AG08395 (cell line): ENCODE measurements at places on chromosomes 4 and X.

- DNase-seq, result no peak
These were observed 104.6 kb downstream of the DTHD1 start for GRCh38 chr4:36385951-36386571.

DNA sequence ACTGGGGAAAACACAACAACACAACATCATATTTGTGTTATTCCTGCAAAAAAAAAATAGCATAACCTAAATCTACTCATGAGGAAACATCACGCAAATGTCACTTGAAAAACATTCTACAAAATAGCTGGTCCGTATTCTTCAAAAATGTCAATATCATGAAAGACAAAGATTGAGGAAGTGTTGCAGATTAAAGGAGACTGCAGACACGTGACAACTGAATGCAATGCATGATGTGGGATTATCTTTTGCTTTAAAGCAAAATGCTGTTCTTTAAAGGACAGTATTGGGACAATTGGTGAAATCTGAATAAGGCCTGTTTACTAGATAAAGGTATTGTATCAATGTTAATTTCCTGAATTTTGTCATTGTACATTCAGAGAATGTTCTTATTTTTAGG, 157.7 kb downstream of the SMIM20 start:
- no peak for DNase-seq

GRCh38 chr4:36236159-36236558, 8.2 kb downstream of the ARAP2 start:
- no peak for DNase-seq

DNA sequence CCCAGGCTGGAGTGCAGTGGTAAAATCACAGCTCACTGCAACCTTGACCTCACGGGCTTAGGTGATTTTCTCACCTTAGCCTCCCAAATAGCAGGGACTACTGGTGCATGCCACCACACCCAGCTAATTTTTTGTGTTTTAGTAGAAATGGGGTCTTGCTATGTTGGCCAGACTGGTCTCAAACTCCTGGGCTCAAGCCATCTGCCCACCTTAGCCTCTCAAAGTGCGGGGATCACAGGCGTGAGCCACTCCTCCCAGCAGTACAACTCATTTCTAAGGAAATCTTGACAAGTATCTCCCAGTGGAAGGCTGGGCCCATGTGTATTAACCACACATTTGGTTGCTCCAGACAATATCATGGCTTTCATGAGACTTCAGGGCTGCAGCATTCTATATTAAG, 20.4 kb upstream of the PDLIM5 start:
- no peak for DNase-seq

DNA sequence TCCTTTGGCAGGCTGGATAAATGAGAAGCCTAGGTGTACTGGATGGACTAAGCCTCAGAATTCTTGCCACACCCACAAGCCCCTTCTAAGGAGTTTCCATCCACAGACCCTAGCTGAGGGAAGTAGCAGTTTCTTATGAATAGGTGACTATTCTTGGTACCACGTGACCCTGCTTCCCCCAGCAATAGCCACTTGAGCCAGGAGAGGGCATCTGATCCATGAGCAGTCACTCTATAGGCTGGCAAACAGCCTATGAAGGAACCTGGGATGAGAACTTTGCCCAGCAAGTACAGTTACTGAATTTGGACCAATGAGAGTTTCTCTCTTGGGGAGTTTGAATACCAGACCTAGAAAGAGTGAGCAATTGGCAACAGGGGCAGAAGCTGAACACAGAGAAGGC, 84.0 kb downstream of the RTL9 start:
- DNase-seq, result peak; percentile 40

GRCh38 chrX:65658229-65658628, 9.2 kb upstream of the MSN start:
- DNase-seq, result no peak

DNA sequence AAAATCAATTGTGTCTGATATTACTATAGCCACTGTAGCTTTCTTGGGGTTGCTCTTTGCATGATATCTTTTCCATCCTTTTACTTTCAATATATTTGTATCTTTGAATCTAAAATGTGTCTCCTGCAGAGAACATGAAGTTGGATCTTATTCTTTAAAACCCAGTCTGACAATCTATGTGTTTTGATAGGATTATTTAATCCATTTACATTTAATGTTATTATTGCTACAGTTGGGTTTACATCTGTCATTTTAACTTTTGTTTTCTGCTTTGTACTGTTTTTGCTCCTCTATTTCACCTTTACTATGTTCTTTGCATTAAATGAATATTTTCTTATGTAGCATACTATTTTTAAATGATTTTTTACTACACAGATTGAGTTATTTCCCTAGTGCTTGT, 230.9 kb downstream of the ANTXR2 start:
- DNase-seq, result no peak

GRCh38 chr4:153522802-153523094, 56.6 kb downstream of the TMEM131L start:
- DNase-seq, result no peak

DNA sequence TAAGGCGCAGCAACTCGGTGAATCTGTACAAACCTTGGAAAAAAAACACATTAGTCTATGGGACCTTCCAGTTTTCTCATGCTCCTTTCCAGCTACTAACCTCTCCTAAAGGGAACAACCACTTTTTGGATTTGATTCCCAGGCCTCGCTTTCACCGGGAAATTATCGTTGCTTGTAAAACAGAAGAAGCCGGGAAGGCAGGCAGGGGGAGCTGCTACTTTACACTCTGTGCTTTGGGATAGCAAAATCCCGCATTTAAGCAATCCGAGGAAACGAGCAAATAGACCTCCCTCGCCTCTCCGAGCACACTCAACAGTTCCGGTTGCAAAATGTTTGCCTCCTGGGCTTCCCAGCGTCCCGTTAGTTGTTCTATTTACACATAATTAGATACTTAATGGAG, 1.2 kb downstream of the CD38 start:
- peak; percentile 51 for DNase-seq

DNA sequence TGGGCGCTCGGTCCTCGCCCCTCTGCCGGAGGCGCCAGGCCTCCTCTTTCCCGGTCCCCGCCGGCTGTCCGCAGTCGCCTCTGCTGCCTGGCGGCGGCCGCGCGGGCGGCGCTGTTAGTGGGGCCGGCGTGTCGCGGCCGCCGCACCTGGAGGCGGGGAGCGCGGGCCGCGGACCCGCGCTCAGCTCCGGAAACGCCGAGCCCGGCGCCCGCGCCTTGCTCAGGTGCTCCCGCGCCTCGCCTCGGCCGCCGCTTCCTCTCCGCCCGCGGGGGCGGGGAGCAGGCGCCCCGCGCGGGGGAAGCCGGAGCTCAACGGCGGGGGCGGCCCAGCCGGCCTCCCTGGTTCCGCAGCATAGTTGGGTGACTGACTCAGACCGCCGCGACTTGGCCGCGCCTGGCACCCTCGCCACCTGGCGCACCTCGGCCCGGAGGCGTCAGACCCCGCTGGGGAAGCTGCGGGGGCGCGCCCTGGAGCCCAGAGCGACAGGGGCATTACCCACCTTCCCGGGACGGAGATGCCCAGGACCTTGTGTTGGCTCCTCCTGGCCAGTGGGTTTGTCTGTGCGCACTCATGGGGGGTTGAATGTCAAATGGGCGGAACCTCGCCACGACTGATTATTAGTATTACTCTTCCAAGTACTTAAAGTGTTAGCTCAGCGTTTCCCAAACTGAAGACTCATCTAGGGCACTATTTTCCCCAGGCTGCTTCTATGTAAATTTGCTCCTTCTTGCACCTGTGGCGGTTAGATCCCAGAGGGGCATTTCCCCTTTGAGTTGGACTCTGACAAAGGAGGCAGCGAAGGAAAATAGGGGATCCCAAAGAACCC, at the start of gene ARAP2:
Gene ARAP2 (minus strand): TSS at position 258 of the 826 bp plus-strand sequence. CDS start 15,028 bp downstream, outside the sequence.
- DNase-seq, result no peak

DNA sequence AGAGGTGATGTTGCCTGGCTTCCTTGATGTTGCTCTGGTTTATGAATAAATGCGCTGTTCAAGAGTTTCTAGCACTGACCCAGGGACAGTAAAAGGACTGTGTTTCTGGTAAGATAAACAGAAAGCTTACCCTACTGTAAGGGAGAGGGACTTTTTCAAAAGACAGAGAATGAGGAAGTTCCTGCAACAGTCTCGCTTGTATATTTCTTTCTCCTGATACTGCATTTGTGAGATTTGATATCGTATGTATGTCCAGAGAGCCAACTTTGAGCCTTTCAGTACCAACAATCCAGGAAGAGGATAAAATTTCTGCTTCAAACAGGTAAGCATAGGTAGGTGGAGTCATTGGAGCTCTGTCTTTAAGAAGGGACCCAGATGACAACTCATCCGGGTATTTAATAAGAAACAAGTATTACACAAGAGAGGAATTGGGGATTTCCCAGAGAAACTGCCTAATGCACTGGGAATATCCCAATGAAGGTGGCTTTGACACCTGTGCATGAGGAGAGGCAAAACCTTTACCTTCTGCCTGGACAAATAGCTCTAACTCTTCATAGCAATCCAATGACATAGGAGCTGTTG, 773 bp downstream of the DAPP1 start:
- DNase-seq, result no peak

DNA sequence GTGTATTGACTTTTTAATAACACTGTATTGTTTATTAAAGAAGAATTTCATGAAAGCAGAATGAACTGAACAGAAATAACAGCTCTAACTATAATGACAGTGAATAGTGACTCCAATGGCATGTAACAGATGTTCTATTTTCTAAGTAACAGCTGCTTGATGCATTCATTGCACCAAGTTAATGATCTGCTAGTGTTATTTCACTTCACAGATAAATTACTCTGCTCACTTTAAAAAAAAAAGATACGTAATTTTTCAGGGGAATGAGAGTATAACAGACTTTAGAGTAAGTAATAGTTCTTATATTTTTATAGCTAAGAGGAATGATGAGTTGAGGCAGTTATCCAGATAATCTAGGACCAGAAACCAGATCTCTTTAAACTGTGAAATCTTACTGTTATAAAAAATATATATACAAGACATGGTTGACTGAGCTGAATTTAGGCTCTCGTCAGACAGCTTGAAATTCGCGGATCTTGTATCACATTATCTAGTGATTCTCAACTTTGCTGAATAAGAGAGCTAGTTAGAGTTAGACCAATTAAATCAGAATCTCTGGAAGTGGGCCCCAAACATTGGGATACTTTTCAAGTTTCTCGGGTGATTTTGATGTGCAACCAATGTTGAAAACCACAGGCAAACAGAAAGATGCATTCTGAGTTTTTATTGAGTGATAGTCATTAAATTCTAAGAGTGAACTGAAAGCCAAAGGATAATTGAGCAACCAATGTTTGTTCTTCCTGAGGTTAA, 840.7 kb downstream of the DMD start:
- DNase-seq, result no peak

GRCh38 chr4:2570551-2571222, 34.2 kb downstream of the FAM193A start:
- DNase-seq, result no peak

DNA sequence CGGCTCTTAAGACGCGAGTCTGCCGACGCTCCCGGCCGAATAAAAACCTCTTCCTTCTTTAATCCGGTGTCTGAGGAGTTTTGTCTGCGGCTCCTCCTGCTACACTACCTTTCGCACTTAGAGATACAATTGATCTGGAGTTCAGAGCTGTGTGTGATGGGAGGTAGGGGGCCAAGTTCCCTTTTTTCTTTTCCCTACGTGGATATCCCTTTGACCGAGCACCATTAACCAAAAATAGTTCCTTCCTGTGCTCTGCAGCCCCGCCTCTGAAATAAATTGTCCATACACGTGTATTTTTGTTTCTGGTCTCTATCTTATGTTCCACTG, 555 bp upstream of the PGM2 start:
- peak; percentile 10 for DNase-seq

DNA sequence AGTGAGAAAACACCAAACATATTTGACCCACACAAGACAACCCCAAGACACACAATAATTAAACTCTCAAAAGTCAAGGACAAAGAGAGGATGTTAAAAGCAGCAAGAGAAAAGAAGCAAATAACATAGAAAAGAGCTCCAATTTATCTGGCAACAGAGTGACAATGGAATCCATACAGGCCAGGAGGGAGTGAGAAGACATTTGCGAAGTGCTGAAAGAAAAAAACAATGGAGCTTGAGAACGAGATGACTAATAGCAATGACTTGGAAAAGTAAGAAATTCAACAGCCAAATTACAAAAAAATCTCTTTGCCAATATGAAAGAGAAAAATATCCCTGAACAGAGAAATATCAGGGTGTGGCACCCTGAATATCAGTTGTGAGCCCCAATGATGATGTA, 61.6 kb downstream of the MAD2L1 start:
- no peak for DNase-seq

GRCh38 chr4:77232653-77233052, 75.6 kb downstream of the CCNG2 start:
- no peak for DNase-seq

DNA sequence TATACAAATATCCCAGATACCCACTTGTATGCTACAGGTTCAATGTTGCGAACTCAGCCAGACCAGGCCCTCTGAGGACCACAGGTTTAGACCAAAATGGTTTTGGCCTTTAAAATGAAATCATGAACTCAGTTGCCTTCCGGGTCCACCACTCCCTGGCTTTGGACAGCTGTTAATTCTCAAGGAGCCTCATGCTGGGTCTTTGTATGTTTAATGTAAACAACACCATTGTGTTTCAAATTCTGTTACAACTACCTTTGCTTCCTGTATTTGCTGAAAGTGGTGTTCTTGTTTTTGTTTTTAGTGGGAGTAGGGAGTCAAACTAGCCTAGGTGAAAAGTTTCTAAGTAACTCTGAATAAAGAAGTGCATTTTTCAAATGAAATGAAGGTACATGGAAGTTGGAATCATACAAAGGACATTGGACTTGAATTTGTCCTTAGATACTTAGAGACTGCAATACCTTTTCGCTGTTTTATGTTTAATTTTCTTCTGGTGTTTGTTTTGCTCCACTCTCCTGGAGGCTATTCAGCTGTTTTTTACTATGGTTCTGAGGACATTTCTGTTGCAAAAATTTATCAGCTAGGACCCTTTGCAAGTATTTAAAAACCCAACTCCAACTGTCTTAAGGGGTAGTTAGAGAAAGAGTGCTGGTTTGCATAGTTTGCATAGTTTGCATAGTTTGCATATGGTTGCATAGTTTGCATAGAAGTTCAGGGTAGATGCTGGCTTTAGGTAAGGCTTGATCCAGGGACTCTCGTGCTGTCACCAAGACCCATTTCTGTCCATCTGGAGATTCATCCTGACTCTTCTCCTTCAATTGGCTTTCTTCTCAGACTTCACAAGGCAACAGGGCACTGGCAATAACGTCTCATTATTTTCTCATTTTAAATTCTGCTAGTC, 70.1 kb downstream of the MID1IP1 start:
- no peak for DNase-seq

- DNase-seq, result no peak
These were observed 69.5 kb upstream of the ATP6AP2 start for GRCh38 chrX:40511258-40511657.

DNA sequence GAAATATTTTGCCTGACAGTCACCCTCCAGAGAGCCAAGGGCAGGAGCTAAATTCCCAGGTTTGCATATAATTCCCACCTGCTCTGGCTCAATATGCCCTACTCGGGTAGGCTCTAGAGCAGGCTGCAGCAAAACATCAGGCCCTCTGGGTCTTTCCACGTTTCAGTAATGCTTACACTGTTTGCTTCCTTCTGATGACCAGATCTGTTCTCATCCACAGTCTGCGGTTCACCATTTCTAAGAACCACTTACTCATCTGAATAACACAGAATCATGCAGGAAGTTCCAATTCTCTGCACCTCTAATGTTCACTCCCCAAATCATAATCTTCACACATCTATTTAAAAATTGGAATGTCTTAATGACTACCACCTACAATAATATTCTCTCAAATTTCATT, 141.4 kb downstream of the PPP3CA start:
- DNase-seq, result no peak
